Glutamatergic neuron (in vitro differentiated cells): ENCODE measurements at places on chromosomes 7 and 10. TPM values are rescaled to one million over a fixed set of nuclear protein-coding genes. Genes with fewer than 3 reads are reported as not detected.

LIPK gene
- not detected for total RNA-seq

VPS41 gene
- 108 TPM for total RNA-seq

DNA sequence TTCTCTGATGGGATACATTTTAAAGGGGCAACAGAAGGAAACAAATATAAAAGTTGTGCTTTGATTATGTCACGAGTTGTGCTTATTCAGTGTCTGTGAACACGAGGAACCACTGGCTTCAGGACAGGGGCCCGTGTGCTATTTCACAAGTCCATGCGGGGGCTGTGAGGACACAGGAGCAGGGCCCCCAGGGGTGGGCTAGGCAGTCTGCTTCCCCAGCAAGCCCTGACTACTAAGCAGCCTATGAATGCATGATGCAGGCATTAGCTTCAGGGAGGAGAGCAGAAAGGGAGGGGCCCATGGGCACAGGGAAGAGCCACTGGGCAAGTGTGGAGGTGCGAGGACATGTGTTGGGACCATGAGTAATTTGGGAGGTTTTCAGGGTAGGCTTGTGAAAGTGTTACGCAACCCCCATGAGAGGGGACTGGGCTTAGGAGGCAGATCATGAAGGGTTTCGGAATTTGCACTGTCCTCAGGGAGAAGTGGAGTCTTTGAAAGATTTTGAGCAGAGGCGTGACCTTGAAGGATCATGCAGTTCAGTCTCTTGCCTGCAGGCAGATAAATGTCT is 424.9 kb downstream of the CALN1 start:
- no peak for DNase-seq

DNA sequence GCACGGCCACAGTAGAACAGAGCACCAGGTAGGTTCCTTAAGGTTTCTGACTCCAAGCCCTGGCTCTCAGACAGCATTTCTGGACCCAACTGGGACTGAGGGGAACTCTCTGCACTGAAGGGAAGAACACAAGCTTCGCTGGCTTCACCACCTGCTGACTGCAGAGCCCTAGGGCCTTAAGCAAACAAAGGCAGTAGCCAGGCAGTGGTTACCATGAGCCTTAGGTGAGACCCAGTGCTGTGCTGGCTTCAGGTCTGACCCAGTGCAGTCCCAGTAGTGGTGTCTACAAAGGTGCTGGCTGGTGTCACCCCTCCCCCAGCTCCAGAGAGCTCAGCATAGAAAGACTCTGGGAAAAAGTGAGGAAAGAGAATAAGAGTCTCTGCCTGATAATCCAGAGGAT is 59.5 kb downstream of the SIRT1 start:
- no peak for DNase-seq

- DNase-seq, result no peak
These were observed 18.1 kb upstream of the GSTK1 start for GRCh38 chr7:143245123-143245522.

DNA sequence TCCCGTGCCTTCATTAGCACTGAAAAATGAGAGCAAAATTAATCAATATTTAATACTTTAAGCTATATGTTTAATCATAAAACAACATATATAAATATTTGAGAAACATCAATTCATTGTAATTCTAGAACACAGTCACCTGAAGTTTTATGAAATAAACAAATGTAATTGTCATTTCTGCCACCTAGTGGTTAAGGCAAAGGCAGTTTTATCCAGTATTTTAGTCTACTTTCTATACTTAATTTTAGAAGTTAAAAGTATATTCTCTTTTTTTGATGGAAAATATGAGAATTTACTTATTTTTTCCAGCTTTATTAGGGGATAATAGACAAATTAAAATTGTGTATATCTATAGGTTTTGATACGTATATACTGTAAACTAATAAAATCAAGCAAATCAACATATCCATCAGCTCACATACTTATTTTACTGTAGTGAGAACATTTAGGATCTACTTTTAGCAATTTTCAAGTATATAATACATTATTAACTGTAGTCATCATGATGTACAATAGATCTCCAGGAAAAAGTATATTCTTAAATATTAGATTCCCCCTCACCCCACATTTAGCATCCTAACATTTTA is 16.9 kb downstream of the PCGF6 start:
- no peak for DNase-seq

DNA sequence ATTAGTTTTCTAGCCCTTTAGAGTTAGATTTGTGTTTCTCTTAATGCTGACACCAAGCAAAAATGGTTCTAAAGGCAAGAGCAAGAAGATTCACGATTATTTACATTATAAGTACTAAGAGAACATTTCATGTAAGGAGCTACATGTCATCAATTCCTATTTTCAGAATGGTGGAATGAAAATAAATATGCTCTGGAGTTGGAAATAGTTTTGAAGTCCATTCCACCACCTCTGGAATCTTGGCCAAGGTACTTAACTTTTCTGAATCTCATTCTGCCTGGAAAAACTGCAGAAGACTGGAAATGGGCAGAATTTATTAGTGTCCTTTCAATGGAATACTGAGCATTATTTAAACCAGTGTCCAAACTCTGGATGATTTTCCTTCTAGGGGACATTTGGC is 125.1 kb upstream of the RAB11FIP2 start:
- DNase-seq, result no peak
